ENCODE measurements at places on chromosomes 11 and 22. TPM values are rescaled to one million over a fixed set of nuclear protein-coding genes. Genes with fewer than 3 reads are reported as not detected.

The MS4A3 gene
- not detected for total RNA-seq

The TOP3B gene
- 14.9 TPM for total RNA-seq

The GAB4 gene
- not detected for total RNA-seq

The TMPRSS6 gene
- not detected for total RNA-seq

The ST3GAL4 gene
- total RNA-seq: 11.8 TPM

The LRRC4C gene
- 0.13 TPM for total RNA-seq

The GAS2 gene
- 0.65 TPM for total RNA-seq

The LYVE1 gene
- 8.3 TPM for total RNA-seq

The UEVLD gene
- total RNA-seq: 32.9 TPM

The CHRM4 gene
- 0.22 TPM for total RNA-seq

The SMDT1 gene
- total RNA-seq: 8.2 TPM

The POLR3H gene
- total RNA-seq: 21.7 TPM

The OVCH2 gene
- total RNA-seq: not detected

The FERMT3 gene
- 1.2 TPM for total RNA-seq

The VSIG2 gene
- not detected for total RNA-seq

The SLC22A9 gene
- total RNA-seq: not detected

The PAX6 gene
- total RNA-seq: 0.76 TPM

The KRTAP5-8 gene
- 0.22 TPM for total RNA-seq

The PDGFB gene
- total RNA-seq: 0.32 TPM

The CASP1 gene
- total RNA-seq: 15.8 TPM

The CRACR2B gene
- 1.6 TPM for total RNA-seq

The C22orf42 gene
- total RNA-seq: not detected

The UBE4A gene
- 74.6 TPM for total RNA-seq

The OR8A1 gene
- not detected for total RNA-seq

The C1QTNF6 gene
- total RNA-seq: 7.6 TPM

The MS4A6E gene
- not detected for total RNA-seq

The CDHR5 gene
- total RNA-seq: not detected

The HORMAD2 gene
- total RNA-seq: not detected
